HL-60 (cell line): ENCODE measurements at places on chromosomes 11 and 22.
A peak's percentile ranks its signal among the peaks of the same experiment; 100 is the strongest.

GRCh38 chr22:39349506-39349966, 255 bp upstream of the SYNGR1 start:
- DNase-seq = peak; percentile 46

GRCh38 chr22:37827056-37827455, 3.9 kb downstream of the GALR3 start:
- DNase-seq = no peak

- peak; percentile 71 for DNase-seq
These were observed 57.9 kb downstream of the SYTL2 start for GRCh38 chr11:85752890-85753581.

DNA sequence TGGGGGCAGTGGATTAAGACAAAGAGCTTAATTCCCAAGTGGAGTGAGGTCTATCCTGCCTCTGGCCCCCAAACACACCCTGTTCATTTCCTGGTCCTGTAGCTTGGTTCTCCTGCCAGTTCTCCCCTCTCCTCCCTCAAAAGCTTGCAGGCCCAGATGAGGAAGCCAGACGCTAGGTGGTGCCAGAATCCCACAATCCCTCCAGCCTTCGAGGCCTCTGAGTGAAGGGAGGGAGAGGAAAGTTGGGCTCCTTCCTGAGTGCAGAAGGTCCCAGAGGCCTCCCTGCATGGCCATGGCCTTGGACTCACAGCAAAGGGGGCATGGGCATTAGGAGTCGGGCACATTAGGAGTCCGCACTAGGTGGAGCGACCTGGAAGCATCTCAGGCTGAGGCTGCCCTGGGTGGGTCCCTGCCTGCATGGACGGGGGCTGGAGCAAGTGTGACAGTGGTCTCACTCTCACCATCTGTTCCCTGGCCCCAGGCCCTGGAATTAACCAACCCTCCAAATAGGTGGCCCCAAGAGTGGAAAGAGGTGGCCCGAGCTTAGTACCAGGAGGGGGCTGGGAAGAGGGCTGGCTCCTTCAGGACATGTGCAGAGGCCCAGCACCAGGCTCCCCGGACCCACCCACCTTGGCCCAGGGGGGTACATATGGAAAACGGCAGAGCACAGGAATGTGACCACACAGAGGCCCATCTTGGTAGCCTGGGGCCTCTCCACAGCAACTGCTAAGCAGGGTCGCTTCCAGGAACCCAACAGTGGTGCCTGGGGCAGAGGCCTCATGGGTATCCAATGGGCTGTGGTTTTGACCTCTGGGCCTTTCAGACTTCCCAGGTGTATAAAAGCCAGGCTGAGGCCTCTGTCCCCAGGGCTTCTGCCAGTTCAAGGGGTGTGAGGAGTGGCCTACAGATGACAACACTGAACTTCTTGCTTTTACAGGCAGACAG, 5.2 kb downstream of the FXYD2 start:
- no peak for DNase-seq

- DNase-seq = peak; percentile 16
These were observed 227.0 kb upstream of the NCAM1 start for GRCh38 chr11:112734207-112734606.

- no peak for DNase-seq
These were observed 51.6 kb downstream of the CEP164 start for GRCh38 chr11:117378976-117379865.

GRCh38 chr22:48944751-48945620, 882.7 kb downstream of the BRD1 start:
- no peak for DNase-seq

GRCh38 chr11:11243590-11244469, 109.2 kb downstream of the CSNK2A3 start:
- DNase-seq = no peak

DNA sequence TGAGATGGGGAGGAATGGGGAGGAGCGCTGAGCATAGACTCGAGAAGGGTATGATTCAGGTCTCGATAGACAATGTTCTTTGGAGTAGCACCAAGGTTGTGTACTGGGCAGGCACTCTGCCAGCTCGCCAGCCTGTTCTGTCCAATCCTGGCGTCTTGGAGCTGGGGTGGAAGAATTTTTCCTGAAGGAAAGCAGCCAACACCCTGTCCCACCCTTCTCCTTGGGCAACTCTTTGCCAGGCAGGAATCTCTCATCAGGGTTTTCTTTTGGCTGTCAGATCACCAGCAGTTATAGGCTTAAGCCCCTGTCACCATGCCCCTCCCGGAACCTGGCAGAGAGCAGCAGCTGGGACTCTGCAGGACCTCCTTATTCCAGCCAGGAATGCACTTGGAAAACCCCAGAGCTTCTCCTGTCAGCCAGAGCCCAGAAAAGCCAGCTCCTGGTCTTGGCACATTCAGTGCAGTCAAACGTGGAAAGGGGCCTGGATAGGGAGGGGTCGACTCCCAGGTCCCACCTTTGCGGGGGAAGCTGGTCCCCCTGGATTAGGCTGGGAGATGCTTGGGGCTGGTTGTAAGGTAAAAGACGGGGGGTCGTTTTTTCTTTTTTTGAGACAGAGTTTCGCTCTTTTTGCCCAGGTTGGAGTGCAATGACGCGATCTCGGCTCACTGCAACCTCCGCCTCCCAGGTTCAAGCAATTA, 14.4 kb upstream of the SPTBN2 start:
- no peak for DNase-seq

DNA sequence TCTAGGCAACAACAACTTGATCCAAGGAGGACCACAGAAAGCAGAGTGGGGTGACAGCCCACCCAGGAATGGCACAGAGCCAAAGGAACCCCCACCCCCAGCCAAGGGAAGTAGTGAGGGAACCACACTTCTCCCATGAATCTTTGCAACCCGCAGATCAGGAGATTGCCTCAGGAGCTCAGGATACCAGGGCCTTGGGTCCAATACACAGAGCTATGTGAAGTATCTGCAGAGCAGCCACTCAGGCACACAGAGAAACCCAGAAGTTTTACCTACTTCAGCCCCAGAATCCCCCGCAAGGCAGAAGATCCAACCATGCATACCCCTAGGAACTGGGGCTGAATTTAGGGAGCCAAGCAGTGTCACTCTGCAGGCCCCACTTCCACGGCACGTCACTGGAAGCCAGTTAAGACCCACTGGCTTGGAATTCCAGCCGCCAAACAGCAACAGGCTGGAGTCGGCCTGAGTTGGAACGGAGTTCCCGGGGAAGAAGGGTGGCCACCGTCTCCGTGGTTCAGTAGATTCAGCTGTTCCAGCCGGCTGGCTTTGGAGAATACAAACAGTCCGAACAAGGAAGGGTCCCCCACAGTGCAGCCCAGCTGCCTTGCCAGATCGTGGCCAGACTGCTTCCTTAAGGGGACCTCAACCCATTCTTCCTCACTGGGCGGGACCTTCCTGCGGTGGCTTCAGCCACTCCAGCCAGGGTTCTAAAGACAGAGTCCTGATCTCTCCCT, 174.1 kb downstream of the TTC28 start:
- DNase-seq = no peak

DNA sequence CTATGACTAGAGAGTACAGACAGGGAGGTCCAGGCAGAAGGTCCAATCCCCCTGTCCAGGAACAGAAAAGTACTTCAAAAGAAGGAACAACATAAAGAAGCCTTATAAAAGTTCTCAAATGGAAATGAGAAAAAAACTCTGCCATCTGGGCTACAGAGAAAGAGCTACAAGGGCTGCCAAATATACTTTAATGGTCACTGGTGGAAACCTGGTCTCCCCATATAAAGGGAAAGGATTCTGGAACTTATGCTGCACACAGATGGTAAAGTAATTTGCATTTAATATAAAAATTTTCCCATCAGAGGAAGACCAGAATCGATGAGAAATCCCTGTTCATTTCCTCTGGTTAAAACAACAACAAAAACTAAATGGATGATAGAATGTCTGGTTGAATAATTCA, 119.4 kb upstream of the MTMR2 start:
- DNase-seq = no peak

DNA sequence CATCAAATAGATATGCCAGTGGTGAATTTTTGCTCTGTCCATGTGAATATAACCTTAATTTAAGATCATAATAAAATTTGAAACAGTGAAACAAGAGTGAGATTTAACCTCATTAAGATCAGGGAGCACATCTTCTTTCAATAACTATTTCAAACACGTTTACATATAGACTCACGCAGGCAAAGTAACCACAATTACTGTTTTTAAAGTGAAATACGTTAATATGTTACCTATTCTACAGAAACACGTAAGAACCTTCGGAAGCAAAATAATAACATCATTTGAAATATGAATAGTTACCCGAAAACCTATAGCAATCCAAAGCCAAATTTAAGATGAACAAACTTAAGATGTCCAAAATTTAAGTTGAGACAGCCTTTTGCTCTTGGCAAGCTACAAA, 136.2 kb upstream of the ZC3H12C start:
- DNase-seq = no peak

- no peak for DNase-seq
These were observed 20.8 kb upstream of the PEX26 start for GRCh38 chr22:18056807-18057474.

- DNase-seq = no peak
These were observed 179.7 kb upstream of the MTNR1B start for GRCh38 chr11:92789761-92790160.

DNA sequence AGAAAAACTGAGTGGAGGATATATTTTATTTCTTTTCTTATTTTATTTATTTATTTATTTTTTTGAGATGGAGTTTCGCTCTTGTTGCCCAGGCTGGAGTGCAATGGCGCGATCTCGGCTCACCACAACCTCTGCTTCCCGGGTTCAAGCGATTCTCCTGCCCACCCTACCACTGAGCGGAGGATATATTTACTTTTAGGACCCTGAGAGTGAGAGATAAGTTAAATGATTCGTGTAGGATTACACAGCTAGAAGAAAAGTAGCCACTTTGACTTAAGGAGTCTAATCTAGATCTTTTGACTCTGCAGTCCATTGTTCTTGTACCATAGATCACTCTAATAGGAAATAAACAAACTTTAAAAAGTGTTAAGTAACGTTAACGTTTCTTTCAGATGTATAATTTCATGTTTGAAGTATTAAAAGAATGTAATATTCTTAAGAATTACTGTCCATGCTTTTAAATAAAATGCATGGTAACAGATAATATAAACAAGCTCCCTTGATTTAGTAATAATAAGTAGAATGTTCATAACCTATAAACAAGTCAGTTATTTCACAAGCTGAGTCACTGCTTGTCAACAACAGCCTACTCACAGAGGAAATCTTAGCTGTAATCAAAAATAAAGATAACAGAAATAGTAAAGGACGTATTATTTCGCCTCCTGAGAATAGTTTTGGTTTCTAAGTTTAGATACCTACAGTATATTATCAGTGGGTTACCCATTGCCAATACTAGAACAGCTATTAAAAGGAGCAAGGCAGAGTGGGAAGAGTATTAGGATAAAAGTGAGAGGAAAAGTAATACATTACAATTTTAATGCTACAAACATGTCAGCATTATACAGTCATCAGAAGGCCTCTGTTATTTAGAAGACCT, 18.6 kb downstream of the USP47 start:
- no peak for DNase-seq

DNA sequence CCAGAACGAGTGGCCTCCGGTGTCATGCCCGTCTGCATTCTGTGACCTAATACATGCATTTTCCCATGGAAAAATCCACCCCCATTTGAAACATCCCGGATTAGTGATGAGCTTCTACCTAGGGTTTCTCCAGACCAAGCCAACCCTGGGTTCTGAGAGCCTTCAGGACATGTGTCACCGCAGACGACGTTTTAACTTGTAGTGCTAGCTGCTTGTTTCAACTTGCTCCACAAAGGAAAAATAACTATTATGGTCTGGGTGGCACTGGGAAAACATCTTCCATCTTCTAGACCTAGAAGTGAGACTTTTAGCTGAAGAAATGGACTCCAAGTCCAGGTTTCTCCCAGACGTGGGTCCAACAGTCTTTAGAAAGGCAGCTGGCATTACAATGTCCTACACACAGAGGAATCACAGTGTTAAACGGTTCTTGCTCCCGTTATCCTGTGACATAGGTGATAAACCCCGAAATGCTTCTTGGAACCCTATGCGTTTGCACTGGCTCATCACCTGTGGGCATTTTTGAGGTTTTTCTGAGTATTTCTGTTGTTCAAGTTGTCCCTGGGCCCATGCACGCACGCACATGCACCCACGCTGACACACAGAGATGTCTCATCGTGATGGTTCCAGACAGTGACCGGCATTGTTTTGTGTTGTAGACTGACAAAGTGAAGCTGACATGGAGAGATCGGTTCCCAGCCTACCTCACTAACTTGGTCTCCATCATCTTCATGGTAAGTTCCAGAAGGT, 46.6 kb upstream of the FADD start:
- no peak for DNase-seq

DNA sequence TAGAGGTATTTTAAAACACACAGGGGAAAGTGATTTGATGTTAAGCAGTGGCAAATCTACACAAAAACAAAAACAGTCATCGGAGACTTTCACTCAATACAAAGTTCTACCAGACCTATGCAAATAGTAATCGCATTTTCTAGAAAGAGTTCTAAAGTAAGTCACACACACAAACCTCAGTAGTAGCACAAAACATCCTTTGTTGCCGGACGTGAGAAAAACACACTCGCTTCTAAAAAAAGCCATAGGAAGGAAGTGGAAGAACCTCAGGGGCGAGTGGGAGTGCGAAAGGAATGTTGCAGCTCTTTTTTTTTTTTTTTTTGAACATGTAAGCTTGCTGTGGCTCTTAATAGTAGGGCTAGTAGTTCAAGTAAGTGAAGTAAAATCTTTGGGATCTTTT, 88.9 kb downstream of the MAML2 start:
- DNase-seq = no peak

- DNase-seq = no peak
These were observed 25.0 kb downstream of the MN1 start for GRCh38 chr22:27776650-27776958.

DNA sequence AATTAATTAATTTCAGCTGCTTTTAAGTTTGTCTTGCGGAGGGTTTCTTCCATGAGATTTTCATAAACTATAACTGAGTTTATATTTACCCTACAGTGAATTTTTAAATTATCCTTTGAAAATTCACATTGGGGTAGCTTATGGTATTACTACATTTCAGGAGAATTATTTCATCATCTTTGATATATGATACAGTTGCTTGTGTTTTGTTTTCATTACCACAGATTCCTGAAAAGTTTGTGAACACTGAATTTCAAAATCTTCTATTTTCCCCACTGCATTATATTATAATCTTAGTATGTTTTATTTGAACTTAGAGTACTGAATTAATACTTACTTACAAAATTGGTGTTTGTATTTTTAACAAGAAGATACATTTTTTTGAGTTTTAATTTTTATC, 24.4 kb downstream of the METTL15 start:
- no peak for DNase-seq
